ENCODE measurements at places on chromosomes 7 and 10.

GRCh38 chr10:89207801-89208551 is 859 bp upstream of the CH25H start:
- no peak for DNase-seq

- DNase-seq, result no peak
Observed at GRCh38 chr7:81197266-81197665, 278.4 kb upstream of the SEMA3C start.

- DNase-seq, result no peak
Observed at GRCh38 chr7:130639388-130639787, 29.2 kb downstream of the COPG2 start.

DNA sequence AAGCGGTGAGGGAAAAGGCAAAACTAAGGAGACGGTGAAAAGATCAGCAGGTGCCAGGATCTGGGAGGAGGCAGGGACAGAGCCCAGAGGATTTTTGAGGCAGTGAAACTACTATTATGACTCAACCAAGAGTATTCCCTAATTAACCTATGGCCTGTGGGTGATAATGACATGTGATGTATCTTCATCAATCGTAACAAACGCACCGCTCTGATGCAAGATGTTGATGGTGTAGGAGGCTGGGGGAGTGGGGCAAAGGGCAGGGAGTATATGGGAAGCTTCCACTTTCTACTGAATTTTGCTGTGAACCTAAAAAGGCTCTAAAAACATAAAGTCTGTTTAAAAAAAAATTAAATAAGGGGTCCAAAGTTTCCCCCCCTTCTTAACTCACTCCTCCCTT is 25.5 kb upstream of the EZH2 start:
- no peak for DNase-seq

DNA sequence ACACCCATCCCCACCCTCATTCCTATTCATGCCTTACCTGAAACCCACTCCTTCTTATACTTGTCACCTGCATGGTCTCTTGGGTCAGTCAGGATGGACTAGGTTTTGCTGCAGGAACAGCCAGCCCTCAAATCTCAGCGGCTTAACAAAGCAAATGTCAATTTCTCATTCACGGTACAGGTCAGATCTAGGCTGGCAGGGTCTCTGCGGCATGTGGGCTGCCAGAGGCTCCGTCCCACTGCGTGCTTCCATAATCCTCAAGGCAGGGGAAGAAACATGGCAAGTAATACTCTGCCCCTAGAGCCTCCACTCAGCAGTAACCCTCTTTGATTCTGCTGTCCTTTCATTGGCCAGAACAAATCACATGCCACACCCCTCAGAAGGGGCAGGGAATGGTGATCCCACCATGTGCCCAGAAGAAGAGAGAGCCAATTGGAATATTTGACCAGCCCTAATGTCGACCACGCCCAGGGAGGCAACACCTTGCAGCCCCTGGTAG is 114.9 kb upstream of the ZMIZ1 start:
- no peak for DNase-seq

- DNase-seq, result no peak
Observed at GRCh38 chr7:17983221-17984062, 43.1 kb upstream of the SNX13 start.

DNA sequence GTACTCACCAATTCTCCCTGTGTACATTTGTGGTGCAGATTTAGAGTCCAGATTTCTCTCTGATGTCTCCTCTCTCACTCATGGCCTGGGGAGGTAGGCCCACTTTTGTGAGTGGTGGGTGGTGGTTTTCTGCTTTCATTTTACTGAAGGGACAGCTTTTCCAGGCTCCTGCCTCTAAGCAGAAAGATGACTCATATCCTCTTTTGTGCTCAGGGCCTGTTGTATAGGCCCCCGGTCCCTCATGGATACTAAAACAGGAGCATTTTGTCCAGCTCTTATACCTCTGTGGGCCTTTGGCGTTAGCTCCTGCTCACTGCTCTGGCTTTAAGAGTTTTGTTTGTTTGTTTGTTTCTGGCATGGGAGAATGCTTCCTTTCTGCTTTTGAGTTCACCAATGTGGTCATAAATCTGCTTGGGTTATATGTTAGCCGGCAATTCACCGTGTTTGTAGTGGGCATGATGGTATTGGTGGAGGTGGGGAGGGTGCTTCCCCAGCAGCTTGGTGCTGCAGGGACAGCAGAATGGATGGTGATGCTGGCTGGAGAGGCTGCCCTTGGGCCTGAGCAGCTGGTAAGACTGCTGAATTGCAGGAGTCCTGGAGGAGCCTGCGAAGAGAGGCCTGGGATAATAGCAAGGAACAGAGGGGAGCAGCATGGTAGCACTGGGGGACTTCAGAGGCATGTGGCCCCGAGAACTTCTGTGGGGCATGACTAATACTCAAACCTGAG is 468.7 kb downstream of the RPS24 start:
- DNase-seq, result no peak

DNA sequence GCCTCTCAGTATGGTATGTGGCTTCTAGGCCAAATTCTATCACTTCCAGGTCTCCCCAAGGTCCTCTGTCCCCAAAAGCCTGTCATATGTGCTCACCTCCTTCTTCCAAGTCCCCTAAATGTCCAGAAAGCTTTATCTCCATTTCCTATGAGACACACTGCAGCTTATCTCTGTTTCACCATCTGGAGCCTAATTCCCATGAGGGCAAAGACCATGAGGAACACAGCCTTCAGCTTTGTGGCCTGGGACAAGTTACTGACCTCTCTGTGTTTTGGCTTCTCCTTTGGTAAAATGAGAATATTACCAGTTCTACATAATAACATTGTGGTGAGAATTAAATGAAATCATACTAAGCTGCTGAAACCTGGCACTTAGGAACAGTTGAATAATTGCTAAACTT is 19.2 kb downstream of the ST8SIA6 start:
- DNase-seq, result peak; percentile 70

GRCh38 chr7:76347710-76348109 is 11.1 kb downstream of the YWHAG start:
- DNase-seq, result no peak

GRCh38 chr7:20650782-20651181 is 35.3 kb downstream of the ABCB5 start:
- no peak for DNase-seq

DNA sequence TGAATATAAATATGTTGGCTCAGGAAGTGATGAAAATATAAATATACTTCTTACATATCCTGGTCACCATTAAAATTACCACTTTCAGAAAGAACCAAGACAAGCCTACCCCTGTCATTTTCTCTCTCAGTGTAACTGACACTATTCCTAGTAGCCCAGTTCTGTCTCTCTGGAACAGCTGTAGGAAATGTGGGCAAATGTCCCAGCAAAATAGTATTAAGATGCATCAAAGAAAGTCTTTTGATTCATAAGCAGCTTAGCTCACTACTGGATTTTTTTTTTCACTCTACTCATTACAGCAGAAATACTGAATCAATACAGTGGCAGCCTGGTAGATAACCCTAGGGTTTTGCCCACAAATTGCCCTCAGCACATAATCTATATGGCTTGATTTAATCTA is 290.9 kb downstream of the DNAJB9 start:
- DNase-seq, result no peak

GRCh38 chr10:49614242-49615198 is 683 bp downstream of the CHAT start:
- DNase-seq, result no peak

DNA sequence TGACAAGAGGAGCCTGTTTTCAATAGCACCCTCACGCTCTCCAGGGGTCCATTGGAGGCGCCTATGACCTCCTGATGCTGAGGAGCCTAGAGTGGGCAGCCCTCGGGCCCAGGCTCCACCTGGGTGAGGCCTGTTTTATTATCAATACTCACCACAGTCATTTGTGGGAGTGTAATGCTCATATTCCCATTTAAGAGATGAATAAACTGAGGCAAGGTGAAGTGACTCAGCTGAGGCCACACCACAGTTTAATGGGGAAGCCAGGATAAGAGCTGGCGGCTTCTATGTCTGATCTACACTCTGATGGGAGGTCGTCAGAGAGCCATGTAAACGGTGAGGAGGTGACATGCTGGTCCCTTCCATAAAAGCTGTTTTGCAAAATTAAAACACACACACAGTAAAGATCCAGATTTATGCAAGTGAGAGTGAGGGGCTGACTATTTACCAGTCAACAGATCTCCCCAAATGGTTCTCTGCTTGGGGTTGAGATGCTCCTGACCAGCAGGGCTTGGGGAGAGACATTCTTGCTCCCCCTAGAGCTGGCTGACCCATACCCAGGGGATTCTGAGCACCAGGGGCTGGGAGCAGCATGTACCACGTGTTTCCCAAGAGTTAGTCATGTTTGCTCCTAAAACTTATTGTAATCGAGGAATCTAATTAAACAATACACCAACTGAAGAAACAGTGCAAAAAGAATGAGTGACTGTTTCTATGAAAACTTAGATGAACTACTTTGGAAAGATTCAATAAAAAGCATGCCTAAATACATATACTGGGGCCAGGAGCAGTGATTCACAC is 81.0 kb upstream of the INSIG1 start:
- DNase-seq, result no peak

DNA sequence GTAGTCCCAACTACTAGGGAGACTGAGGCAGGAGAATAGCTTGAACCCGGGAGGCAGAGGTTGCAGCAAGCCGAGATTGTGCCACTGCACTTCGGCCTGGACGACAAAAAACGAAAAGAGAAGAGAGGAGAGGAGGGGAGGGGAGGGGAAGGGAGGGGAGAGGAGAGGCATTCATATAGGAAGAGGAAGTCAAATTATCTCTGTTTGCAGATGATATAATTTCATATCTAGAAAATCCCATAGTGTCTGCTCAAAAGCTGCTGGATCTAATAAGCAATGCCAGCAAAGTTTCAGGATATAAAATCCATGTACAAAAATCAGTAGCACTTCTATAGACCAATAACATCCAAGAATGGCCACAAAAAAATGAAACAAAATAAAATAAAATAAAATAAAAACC is 120.3 kb downstream of the LMBR1 start:
- DNase-seq, result peak; percentile 78

DNA sequence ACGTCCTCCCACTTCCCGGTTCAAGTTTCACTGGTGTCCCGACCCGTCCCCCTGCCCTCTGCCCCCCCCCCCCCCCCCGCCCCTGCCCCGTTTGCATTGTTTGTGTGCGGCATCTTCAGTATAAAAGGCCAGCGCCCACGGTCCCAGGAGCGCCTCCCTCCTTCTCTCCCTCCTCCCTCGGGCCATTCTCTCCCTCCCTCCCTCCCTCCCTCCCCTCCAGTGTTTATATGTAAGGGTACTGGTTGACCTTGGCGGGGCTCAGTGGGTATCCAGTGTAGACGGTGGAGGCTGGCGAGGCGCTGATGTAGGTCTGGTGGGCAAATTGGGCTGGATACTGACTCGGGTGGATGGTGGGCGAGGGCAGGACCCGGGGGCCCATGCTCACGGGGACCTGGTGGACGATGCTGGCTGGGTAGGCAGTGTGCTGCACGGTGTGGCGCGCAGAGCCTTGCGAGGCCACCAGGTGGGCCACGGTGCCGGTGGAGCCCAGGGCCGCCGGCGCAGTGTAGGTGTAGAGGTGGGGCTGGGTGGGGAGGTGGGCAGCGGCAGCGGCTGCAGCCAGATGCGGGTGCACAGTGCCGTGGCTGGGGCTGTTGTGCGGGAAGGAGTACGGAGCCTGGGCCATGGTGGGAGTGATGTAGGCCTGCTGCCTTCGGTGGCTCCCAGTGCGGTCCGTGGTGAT is 49.4 kb downstream of the CLEC2L start:
- no peak for DNase-seq

DNA sequence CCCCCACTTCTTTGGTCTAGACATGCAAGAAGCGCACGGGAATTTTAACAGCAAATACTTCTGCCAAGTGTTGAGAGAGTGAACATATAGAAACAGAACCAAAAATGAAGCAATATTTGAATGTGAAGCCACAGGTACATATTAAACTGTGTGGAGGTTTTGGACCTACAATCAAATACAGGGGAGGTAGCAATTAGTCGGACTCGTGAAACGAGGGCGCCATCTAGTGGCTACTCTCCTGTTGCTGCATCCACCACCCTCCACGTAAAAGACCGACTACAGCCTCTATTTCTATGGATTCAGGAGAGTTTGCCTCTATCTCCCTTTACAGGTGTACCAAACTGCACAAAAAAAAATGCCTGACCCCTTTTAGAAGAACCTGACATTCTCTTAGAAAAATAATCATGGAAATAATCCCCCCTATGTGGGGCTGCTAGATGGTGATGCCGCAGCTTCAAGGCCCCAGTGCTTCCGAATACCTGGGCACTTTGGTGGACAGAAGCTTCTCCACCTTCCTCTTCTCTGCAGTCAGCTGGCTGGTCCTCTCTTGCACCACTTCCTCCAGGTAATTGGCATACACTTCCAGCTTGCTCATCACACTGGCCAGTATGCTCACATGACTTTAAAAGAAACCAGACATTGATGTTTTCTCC is 31.7 kb downstream of the TECTB start:
- DNase-seq, result peak; percentile 87

DNA sequence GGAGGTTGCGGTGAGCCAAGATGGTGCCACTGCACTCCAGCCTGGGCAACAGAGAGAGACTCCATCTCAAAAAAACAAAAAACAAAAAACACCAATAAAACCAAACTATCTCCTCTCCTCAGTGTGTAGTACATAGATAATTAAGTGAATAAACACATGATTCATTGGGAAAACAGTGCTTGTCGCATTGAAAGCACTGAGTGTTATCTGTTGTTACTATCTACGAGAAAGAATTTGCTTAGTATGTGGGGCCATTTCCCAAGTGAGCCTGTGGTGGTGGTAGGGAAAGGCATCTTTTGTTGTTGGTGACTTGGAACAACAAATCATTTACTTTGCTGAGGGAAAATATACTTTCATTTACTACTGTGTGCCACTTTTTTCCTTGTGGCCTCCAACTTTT is 42.6 kb downstream of the RSBN1L start:
- no peak for DNase-seq

GRCh38 chr7:103630318-103630717 is 184.3 kb upstream of the SLC26A5 start:
- DNase-seq, result peak; percentile 5

GRCh38 chr7:153297141-153297540 is 537.6 kb downstream of the ACTR3B start:
- no peak for DNase-seq

GRCh38 chr7:135001390-135002165 is 15.3 kb downstream of the AGBL3 start:
- DNase-seq, result no peak

DNA sequence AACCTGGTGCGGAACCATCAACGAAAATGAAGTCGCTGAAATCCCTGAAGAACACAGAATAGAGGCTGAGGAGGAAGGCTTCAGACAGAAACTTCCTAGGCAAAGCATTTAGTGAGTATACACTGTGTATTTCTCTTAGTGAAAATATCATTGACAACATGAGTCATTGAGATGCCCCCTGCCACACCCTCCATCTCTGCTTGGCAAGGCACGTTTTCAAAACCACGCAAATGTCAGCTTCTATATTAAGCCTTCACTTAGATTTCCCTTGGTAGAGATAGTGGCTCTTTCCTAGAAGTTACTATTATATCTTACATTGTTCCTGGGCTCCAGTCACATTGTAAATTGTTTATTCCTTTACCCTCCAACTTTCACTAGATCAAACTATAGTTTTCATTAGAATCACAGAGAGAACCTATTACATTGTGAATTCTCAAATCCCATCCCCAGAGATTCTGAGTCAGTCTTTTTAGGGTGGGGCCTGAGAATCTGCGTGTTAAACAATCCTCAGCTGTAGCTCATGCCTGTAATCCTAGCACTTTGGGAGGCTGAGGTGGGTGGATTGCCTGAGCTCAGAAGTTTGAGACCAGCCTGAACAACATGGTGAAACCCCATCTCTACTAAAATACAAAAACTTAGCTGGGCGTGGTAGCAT is 4.6 kb upstream of the SKAP2 start:
- DNase-seq, result peak; percentile 65

- peak; percentile 23 for DNase-seq
Observed at GRCh38 chr7:76054123-76055120, 6.5 kb downstream of the MDH2 start.
